ENCODE measurements at places on chromosomes 6 and 20.
A peak's percentile ranks its signal among the peaks of the same experiment; 100 is the strongest.

DNA sequence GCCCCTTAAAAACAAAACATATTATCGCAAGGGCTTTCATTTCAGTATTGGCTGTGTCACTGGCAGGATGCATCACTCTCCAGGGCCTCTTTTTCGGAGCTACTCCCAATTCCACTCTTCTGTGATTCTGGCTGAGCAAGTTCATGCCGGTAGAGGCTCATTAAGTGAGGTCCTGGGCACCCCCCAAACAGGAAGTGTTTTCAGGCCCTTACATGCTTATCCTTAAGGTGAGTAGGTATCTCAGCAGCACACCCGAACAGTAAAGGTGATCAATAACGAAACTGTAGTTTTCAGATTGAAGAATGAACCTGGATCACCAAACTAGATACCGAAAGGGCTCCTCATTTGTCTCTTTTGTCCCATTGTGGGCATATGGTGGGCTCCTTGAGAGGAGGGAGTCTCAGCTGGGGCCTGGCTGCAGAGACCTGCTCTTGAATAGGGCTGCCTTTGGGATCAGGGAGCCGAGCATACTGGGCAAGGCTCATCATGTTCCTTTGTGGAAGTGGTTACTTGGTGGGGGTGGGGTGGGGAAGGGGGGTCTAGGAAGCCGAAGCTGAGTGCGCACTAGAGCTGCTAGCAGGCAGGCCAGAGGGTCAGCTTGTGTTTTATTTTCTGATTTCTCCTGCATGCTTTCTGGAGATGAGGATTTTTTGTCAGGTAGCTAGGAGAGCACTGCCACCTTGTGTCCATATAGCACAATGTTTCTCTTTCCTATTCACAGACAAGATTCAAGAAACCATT is 65.2 kb downstream of the CDS2 start:
- peak; percentile 80 for DNase-seq

- no peak for DNase-seq
Observed at GRCh38 chr20:33839591-33839990, 28.4 kb downstream of the CHMP4B start.

- DNase-seq: no peak
Observed at GRCh38 chr20:41608606-41609005, 9.6 kb downstream of the CHD6 start.

DNA sequence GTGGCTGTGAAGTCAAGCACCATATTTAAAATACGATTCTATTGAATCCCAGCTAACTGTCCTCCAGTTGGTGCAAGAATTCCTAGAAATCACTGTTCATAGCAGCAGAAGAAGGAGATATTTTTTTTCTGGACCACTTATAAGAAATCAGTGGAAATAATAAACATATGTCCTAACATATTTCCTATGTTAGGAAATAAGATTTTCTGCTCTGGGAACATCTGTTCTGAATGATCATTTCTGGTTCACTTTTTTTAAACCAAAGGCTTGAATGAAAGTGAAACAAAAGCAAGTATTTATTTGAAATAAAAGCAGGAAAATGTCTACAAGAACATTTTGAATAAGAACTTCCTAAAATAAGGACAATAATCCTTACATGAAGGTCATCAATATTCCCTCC is 138.9 kb upstream of the RALGAPA2 start:
- DNase-seq: no peak

GRCh38 chr6:105345506-105345905 is 57.4 kb downstream of the PREP start:
- DNase-seq: no peak

DNA sequence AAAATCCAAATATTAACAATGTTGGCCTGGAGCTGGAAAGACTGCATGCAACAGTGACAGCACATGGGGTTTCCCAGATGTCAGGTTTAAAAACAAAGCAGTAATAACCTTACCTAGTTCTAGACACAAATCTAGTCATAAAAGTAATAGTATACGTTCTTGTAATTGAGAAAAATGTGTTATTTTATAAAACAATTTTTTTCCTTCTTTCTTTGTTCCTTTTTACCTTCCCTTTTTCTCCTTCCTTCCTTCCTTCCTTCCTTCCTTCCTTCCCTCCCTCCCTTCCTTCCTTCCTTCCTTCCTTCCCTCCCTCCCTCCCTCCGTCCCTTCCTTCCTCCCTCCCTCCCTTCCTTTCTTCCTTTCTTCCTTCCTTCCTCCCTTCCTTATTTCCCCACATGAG is 242.7 kb upstream of the PDE10A start:
- DNase-seq: no peak

DNA sequence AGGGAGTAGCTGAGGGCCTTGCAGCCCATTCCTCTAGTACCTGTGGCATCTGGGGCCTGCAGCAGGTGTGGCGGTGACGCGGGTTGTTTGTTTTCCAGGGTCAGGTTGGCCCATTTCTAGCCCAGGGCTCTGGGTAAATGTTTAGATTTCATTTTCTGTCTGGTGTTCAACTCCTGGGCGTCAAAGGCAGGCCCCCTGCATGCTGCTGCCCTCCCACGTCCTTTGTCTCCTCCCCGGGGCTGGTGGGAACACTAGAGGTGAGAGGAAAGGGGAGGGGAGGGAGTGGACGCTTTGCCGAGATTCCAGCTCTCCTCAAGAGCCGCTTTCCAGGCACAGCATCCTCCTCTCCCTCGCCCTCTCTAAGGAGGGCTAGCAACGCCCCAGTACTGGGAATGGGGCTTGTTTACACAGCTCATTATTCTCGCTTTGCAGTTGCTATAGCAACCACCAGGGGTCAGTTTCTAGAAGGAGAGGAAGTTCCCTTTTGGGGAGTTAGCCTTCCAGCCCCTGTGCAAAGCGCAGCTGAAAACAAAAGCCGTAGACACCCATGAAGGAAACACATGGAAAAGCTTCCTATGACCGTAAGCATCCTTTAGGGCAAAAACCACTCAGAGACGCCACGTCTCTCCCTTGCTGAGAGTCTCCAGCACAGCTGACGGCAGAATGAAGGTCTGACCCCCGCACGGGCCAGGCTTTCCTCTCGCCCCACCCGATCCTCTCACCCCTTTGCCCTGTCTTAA is 170.6 kb downstream of the LY86 start:
- DNase-seq: peak; percentile 86

- DNase-seq: no peak
Observed at GRCh38 chr6:25312703-25313102, 33.5 kb downstream of the CARMIL1 start.

GRCh38 chr20:30892541-30893345 is 364.7 kb upstream of the DEFB115 start:
- DNase-seq: no peak

- no peak for DNase-seq
Observed at GRCh38 chr6:13261464-13261994, 66.8 kb downstream of the TBC1D7 start.

GRCh38 chr6:38603966-38604365 is 35.8 kb downstream of the BTBD9 start:
- no peak for DNase-seq

GRCh38 chr6:62803094-62803493 is 408.2 kb upstream of the FKBP1C start:
- DNase-seq: no peak

DNA sequence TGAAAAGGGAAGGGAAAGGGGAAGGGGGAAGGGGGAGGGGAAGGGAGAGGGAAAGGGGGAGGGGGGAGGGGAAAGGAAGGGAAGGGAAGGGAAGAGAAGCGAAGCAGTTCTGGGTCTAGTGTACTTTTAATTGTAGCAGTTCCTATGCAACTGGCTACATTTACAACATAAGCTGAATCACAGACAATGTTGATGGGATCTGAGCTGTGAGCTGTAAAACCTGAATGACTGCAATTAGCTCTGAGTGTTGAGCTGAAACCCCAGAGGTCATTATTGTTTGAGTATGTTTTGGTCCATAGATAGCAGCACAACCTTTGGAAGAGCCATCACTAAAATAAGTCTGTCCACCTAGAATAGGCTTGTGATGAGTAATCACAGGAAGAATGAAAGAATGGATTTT is 7.2 kb upstream of the ABHD12 start:
- DNase-seq: no peak

- DNase-seq: no peak
Observed at GRCh38 chr6:69601132-69601531, 195.7 kb downstream of the LMBRD1 start.

- DNase-seq: peak; percentile 64
Observed at GRCh38 chr20:37697314-37697713, 3.5 kb downstream of the CTNNBL1 start.

- DNase-seq: no peak
Observed at GRCh38 chr20:5548902-5549599, 201.2 kb upstream of the SHLD1 start.

GRCh38 chr20:50601511-50602431 is 89.6 kb downstream of the RIPOR3 start:
- DNase-seq: no peak

GRCh38 chr20:10178727-10179313 is 39.8 kb upstream of the SNAP25 start:
- no peak for DNase-seq

- no peak for DNase-seq
Observed at GRCh38 chr20:35200267-35200666, 26.2 kb upstream of the MMP24 start.

DNA sequence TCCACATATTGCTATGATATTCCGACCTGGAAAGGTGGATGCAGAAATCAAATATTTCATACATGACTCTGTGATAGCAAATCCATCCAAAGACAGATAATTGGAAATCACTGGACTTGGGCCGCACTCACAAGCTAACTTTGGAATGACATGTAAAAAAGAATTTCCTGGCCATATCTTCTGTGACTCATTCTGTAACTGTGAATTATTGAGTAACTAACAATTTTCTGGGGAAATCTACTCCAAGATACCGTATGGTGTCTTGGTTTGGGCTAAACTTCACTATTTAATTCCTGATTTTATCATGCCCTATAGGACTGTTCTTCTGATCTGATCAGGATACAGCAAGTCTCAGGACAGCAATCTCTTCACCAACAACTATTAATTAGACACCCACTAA is 92.7 kb upstream of the LY86 start:
- no peak for DNase-seq

DNA sequence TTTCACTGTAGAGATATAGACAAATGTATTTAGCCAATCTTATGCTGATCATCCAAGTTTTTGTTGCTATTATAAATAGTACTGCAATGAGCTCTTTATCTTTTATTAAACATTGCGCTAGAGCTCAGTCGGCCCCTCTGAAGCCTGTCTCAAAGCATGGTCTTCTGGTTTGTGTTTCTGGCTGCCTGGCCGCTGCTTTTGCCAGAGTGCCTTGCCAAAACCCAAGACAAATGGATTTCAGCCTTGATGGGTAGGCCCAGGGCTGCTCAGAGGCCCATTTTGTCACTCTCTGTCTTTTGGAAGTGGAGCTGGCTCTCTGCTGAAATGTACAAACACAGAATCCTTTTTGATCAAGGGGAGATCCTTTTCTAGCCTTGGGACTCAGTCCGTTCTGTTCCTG is 102.9 kb upstream of the KCNG1 start:
- no peak for DNase-seq

Measured in GM20000 (cell line).